ENCODE measurements at places on chromosomes 7 and 10. TPM values are rescaled to one million over a fixed set of nuclear protein-coding genes. Genes with fewer than 3 reads are reported as not detected.

CLRN3 gene
- not detected for total RNA-seq

SFRP4 gene
- 0.26 TPM for total RNA-seq

PNLIPRP1 gene
- not detected for total RNA-seq

PPP1R17 gene
- total RNA-seq, result not detected

TAS2R40 gene
- not detected for total RNA-seq

SPACDR gene
- total RNA-seq, result 0.38 TPM

ABCF2 gene
- 85.8 TPM for total RNA-seq

OSBPL3 gene
- 19.7 TPM for total RNA-seq

NAT16 gene
- not detected for total RNA-seq

CCDC146 gene
- 2.1 TPM for total RNA-seq

PLEKHS1 gene
- not detected for total RNA-seq
